ENCODE measurements at places on chromosomes 2 and 18.

GRCh38 chr2:104312684-104313083, 541.2 kb upstream of the POU3F3 start:
- DNase-seq, result no peak

- DNase-seq, result no peak
Measured at GRCh38 chr2:118095610-118096009, 7.3 kb downstream of the INSIG2 start.

- peak; percentile 48 for DNase-seq
Measured at GRCh38 chr2:27720004-27720551, 51.4 kb upstream of the MRPL33 start.

DNA sequence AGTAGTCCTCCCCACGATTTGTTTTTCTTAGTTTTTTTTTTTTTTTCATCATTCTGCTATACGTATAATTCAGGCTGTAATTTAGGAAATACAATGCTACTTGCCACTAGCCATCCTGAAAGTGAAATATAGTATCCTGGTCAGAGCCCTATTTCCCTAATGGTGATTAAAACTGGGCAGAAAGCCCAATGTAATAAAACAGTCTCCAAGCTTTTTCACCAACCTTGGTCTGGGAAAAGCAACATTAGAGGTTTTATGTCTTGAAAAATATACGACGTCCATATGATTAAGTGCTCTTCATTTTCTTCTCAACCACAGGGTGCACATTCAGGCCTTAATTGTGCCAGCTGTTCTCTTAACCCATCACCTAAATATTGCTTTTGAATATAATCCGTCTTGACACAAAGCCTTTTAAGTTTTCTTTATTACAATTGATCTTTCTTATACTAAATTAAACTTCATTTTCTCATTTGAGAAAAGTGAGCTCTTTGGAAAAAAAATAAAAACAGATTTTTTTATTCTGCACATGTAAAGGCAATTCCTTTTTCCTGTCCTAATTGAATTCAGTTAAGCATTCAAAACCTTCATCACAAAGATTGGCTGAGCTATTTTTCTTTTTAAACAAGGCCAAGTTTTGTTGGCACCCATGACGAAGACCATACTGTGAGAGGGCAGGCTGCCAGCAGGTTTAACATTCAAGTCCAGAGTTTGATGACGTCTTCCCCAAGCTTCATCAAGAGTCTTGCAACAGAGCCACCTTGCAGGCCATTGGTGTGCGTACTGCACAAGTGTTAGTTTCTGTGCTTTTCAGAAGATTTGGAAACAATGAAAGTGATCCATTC, 52.7 kb downstream of the MAP2 start:
- DNase-seq, result no peak

DNA sequence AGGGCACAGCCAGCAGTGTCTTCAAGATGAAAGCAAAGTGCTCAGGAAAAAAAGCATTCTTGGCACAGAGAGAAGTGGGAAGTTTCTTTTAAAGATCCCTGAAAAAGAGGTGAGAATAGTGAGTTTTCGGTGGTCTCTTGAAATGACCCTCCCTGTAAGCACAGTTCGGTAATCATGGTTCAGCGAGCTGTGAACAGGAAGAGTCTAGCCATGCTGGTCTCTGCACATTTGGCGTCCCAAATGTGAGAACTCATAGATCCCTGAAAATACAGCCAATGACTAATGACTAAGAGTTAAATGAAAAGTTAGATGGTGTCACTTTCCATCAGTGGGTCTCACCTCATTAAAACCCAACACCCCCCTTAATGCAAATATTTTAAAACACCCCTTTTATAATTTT, 3.4 kb downstream of the IL1R1 start:
- DNase-seq, result no peak

- no peak for DNase-seq
Measured at GRCh38 chr2:184203661-184204060, 394.7 kb upstream of the ZNF804A start.

DNA sequence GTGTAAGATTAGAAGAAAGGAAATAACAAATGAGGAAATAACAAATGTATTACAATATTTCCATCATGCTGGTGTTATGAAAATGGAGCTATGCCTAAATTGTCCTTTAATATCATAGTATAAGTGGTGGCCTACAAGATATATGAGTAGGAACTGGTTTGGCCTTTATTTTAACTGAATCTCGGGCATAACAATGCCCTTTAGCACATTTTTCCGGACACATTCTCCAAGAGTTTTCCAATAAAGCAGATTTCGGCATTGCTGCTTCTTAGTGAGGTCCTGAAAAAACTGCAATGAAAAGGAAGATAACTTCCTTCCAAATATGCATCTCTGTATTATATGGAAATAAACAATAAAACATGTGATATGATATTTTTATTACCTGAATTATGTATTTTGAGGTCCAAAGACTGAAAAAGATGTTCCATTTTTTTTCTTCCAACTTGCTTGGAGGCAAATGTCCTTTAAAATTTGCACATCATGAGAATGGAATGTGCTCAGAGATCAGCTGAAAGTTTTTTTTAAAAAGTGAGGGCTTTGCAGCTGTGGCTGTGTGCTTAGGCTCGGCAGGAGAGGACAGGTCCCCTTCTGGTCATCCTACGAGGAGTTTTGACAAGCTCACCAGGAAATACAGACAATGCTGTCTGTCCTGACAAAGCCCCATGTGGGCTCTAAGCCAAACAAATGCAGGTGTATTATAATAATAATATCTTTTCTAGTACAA, 132.3 kb upstream of the RND3 start:
- no peak for DNase-seq

GRCh38 chr2:69579536-69579935, 64.0 kb downstream of the AAK1 start:
- no peak for DNase-seq

GRCh38 chr2:213189001-213189899, 37.8 kb upstream of the IKZF2 start:
- DNase-seq, result no peak

DNA sequence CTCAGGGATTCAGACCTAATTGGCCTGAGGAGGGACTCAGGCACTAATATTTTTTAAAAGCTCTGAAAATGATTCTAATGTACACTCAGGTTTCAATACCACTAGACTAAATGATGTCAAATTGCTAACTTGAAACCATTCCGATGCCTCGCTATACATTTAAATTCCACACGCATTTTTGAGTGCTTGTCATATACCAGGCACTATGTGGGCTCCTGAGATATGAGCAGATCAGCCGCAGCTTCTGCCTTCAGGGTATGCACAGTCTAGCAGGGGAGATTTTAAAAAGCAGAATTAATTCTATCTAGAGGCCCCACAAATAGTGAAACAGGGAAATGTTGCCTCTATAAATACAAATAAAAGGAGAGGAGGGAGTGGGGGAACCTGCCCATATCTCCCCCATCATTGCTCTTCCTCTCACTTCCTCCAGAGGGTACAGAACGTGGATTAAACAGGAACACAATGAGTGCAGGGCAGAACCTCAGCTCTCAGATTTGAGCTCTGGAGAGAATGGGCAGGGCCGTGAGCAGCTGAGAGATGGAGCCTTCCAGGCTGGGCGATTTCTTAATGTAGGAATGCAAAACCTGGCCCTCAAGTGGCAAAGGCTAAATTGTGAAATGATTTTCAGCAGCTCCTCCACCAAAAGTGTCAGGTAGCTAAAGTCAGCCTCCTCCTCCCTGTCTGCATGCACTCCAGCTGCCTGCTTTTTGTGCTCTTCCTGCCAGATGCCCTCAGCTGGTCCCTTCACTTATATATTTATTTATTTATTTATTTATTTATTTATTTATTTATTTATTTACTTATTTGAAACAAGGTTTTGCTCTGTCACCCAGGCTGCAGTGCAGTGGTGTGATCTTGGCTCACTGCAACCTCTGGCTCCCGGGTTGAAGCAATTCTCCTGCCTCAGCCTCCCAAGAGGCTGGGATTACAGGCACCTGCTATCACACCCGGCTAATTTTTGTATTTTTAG, 24.6 kb upstream of the LBH start:
- no peak for DNase-seq

DNA sequence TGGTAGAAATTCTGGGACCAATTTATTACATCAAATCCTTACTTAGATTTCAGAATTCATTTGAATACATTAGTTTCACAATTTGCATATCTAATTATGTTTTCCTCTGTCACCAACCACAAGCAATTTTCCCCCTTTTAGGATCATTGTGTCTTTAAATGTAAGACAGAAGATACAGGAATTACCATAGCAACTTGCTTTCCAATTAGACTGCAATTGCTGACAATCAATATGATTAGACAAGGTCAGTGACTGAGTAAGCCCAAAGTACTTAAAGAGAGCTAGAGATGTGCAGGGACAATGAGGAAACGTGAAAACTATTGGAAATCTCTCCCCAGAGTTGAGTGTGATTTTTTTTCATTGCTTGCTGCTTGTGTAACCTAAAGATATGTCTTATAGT, 121.4 kb downstream of the FSHR start:
- DNase-seq, result no peak

DNA sequence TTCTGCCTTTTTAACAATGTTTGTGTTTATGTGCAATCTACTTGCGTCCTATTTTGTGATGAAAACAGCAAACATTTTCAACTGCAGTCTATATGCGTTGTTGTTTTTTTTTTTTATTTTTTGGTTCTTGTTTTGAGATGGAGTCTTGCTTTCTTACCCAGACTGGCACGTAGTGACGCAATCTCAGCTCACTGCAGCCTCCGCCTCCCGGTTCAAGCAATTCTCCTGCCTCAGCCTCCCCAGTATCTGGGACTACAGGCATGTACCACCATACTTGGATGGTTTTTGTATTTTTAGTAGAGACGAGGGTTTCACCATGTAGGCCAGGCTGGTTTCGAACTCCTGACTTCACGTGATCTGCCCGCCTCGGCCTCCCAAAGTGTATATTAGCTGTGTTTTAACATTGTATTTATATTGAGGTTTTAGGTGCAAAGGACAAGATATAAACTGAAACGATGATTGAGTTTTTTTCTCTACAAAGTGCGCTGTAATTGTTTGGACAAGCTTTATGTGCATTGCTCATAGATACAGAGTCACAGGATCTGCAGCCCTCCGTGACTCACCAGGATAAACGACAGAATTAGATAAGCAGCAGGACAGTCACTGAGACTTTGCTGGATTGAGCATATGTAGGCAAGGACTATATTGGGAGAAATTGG, 17.4 kb downstream of the CDH7 start:
- no peak for DNase-seq

DNA sequence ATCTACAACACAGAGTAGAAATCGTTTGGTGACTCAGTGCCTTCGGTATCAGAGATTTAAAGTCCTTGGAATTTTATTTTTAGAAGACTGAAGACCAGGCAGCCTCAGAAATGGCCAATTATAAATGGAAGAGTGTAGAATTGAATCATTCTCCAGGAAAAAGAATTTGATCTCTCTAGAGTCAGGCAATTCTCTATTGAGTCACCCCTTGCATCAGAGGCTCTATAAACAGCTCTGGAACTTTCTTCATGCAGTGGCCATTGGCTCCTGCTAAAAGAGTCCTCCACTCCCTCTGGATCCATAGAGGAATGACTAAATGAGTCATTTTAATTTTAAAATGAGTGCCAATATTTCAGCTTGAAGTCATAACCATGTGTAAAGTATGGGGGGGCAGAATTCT, 816.2 kb downstream of the TDRD15 start:
- DNase-seq, result no peak

DNA sequence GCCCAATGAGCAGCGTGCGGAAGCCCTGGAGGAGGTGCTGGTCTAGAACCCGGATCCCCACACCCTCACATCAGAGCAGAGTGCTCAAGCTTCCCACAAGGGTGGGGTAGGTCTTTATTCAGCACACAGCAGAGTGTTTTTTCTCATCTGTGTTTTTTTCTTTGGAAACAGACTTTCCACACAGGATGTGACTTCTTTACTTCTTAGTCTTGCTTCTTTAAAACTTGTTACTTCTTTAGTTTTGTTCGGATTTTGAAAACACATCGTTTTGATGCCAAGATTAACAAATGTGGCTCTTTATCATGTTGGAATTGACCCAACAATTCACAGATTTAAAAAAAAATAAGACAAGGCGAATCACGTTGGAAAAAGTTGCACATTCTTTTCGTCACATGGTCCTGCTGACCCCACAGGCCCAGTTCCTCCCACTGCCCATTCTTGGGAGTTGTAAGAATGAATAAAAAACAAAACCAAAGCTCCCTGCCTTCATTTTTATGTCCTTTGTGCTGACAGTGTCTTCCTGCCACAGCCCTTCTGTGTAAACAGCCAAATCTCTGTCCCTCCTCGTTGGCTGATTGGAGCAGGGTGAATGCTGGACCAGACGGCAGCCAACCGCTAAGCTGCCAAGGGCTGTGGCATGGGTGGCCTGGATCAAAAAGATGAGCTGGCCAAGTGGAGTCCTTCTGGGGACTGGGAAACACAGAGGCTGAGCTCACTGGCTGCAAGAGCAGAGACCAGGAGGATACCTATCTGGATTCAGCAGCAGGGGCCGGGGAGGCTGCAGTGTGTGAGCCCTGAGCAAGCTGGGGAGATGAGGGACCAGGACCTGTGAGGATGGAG, 81.6 kb downstream of the TWIST2 start:
- DNase-seq, result no peak

GRCh38 chr2:184498936-184499335, 99.4 kb upstream of the ZNF804A start:
- DNase-seq, result no peak

DNA sequence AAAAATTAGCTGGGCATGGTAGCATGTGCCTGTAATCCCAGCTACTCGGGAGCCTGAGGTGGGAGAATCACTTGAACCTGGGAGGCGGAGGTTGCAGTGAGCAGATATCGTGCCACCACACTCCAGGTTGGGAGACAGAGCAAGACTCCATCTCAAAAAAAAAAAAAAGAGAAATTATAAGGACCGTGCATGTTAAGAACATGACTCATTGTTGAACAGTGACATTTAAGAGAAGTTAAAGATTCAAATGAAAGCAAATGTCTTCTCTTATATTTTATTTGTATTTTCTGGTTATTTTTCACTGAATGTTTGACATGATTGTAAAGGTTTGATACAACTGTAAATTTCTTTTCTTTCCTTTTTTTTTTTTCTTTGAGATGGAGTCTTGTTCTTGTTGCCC, 69.6 kb downstream of the APLF start:
- no peak for DNase-seq

DNA sequence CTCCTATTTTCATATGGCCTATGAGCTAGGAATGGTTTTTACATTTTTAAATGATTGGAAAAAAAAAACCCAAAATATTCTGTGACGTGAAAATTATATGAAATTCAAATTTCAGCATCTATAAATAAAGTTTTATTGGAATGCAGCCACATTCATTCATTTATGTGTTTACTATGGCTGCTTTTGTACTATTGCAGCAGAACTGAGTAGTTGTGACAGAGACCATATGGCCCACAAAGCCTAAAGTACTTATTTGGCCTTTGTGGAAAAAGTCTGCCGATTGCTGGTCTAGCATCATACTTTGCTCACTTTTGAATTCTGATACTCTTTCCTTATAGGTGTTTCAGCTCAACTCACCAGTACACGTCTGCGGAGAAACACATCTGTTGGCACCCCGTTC, 39.0 kb downstream of the MYO3B start:
- no peak for DNase-seq

- no peak for DNase-seq
Measured at GRCh38 chr18:6781796-6782195, 52.3 kb downstream of the ARHGAP28 start.

DNA sequence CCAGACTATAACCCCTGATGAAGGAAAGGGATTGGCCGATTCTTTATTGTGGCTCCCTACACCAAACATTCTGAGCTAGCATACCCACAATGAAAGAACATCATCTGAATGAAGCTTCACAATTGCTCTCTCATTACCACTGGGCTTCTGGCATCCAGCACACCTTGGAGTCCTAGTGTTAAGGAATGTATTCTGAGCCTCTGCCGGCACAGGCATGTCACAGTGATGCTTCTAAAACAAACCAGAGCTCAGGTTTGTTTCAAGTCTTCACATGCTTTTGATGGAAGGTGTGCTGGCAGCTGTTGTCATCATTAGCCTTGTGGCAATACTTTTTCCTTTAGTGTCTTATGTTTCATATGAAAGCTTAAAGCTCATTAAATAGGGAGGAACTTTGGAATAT, 76.3 kb upstream of the RBBP8 start:
- DNase-seq, result no peak

Data from stimulated activated CD4-positive, alpha-beta T cell treated with anti-CD3 and anti-CD28 coated beads, Interleukin-4, amount 100 ng/mL, for 1 hour (primary cell).